ENCODE measurements at places on chromosomes 1 and 21.

GRCh38 chr21:44572959-44573583, 458 bp upstream of the KRTAP10-4 start:
- DNase-seq: no peak

- DNase-seq: no peak
Measured at GRCh38 chr1:36455386-36455785, 5.1 kb upstream of the OSCP1 start.

DNA sequence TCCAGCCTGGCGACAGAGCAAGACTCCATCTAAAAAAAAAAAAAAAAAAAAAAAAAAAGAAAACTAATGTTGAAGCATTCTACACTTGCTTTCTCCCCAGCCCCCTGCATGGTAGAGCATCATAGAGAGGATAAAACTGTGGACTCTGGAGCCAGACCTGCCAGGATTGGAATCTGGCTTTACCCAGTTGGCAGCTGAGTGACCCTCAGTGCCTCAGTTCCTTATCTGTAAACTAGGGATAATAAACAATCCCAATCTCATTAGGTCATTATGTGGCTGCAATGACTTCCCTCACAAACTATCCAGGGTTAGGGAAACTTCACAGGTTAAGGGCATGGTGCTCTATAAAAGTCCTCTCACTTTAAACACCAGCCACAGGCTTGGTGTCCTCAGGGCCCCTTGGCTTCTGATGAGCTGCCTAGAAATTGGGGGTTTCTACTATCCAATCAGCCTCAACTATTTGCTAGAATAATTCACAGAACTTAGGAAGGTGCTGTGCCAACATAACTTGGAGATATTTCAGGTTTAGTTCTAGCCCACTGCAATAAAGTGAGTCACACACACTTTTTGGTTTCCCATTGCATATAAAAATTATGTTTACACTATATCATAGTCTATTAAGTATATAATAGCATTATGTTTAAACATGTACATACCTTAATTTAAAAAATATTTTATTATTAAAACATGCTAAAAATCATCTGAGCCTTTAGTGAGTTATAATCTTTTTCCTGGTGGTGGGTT, 180.5 kb upstream of the B3GALT2 start:
- no peak for DNase-seq

DNA sequence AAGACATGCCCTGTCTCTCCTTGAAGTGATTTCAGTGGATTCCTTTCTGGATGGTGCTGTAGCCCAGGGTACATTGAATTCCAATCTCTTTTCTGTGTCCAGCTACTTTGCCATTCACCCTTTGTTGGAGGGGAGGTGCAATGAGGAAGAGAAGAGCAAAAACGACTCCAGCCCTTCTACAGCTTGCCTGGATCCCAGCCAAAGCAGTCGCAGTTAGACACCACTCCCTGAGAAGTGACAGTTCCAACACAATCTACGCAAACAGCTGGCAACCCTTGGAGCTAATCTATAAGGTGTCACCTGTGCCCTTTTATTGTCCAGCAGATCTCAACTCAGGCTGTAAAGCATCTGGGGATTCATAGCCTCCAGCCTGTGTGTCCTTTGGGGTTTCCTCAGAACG, 4.6 kb downstream of the CD244 start:
- DNase-seq: no peak

DNA sequence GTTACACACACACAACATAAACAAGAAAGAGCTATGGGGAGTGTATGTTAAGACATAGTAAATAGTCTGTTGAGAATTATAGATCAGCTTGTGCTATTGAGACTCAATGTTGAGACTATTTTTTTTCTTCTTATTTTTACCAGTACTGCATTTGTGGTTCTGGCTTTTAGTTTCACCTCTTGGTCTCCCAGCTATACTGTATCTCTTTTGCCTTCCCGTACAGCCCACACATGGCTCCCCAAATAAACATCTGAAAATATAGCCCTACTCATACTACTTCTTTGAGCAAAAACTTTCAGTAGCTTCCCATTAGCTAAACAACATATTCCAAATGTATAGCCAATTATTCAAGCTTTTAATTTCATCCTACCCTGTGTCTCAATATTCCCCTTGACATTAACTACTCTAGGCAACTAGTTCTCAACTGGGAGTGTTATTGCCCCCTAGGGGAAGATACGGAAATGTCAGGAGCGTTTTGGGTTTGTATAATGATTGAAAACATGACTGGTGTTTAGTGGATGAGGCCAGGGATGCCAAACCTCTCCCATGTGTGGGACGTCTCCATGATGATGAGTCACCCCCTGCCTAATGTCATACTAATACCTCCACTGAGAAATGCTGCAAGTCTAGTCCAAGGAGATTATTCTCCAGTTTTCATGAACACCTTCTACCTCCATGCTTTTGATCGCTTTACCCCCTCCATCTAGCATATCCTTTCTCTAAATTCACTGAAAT, 6.8 kb downstream of the RPE65 start:
- DNase-seq: no peak

- DNase-seq: no peak
Measured at GRCh38 chr1:20402585-20403422, 83.2 kb downstream of the CAMK2N1 start.

GRCh38 chr1:20185834-20186782, at the start of the genes PLA2G2C and UBXN10:
TSS of gene PLA2G2C (minus strand) at chr1:20186518. CDS start at chr1:20177363, 9,155 bp downstream.
TSS of gene UBXN10 (plus strand) at chr1:20186096. CDS start at chr1:20190562, 4,466 bp downstream.
- no peak for DNase-seq

DNA sequence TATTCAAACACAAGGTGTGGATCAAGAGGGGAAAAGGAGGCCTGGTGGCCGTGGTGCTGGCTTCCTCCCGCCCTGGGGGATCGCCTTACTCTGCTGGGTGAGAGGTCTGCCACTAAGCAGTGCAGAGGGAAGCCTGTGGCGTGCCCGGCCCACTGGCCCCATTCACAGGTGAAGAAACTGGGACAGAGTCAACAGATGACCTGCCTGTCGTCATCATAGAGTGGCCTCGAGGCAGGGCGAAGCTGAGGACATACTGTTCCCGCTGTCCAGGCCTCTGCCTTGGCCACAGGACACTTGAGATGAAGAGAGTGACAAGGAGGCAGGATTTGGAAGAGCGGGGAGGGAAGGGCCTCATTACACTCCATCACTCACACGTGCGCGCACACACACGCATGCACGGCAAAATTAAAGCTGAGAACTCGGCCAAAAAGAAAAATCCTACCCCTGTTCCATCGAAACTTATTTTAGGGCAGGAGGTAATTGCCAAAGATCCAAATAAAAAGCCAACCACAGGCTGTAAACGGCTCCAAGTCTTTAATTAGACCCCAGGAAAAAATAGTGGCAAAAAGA, 50.5 kb downstream of the CASZ1 start:
- DNase-seq: no peak

DNA sequence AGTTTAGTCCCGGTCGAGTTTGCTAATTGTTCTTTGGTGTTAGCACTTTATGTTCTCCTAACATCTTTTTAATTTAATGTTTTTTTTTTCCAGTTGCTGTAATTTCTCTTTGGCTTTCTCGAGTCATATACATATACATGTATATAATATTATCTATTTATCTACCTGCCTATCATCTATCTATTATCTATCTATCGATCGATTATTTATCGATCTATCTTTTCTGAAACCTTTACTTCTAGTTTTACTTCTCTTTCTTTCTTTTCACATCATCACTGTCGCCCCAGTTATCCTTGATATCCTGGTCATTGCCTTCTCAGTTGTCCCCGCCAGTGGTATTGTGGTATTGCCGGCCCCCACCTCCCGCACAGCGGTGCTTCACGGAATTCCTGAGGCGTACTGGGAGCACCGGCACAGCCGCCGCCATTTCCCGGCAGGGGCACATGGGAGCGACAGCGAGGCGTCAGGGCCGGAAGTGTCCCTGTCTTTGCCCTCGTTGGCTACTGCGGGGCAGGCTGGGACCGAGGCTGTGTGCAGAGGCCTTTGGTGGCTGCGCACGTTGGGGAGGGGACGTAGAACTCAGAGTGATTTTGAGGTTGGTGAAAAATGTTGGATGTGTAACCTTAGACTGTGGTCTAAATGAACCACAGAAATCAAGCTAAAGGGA, 101.1 kb downstream of the NUF2 start:
- DNase-seq: no peak

DNA sequence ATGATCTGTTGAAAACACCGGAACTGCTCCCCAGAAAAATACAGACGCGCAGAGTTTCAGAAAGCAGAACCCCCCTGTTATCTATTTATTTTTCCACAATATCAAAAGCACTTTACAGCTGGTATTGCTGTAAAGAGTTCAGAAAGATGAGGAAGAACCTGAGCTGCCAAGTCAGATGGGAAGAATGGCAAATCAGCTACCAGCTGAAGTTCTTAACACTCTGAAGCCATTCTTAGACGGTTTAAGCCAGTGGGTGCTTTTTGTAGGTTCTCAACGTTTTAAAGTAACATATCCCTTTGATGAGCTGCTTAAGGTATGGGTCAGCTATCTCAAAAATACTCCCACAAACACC, 714 bp upstream of the AKIRIN1 start:
- no peak for DNase-seq

DNA sequence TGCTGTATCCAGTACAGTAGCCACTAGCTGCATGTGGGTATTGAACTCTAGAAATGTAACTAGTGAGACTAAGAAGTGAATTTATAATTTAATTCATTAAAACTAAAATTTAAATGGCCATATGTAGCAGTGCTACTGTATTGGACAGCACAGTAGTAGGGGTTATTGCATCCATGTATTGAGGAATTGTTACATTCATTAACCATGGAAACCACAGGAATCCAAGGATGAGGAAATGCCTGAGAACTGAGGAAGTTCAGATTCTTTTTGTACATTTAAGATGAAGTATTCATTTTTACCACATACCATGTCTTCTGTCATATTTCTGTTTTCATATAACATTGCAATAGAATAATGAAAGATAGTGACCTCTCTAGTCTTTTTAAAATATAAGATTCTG, 2.6 kb downstream of the MTF2 start:
- no peak for DNase-seq

- DNase-seq: no peak
Measured at GRCh38 chr21:41832596-41833496, 46.3 kb downstream of the PRDM15 start.

- no peak for DNase-seq
Measured at GRCh38 chr1:236748268-236748870, 46.7 kb upstream of the MTR start.

DNA sequence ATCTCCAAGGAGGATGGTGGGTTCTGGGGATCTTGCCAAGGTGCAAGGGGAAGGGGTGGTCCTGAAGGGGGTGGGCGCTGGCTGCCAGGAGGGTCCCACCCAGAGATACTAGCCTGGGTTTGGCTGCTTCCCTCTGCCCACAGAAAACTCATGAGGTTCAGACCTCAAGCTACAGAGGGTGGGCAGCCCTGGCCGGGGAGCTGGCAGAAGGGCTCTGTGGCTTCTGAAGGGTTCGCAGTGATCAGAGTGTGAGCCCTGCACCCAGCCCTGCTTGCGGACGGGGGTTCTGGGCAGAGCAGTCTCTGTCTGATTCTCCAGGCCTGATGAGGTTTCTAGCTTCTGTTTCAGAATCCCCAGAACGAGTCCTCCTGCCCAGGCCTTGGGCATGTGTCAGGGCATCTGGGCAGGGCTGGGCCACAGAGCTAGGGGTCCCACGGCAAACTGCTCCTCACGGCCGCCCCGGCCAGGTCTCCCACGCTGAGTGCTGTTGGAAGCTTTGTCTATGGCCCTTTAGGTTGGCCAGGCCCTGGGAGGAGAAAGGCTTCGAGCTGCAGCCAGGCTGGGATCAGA, 635 bp upstream of the MMEL1 start:
- DNase-seq: no peak

DNA sequence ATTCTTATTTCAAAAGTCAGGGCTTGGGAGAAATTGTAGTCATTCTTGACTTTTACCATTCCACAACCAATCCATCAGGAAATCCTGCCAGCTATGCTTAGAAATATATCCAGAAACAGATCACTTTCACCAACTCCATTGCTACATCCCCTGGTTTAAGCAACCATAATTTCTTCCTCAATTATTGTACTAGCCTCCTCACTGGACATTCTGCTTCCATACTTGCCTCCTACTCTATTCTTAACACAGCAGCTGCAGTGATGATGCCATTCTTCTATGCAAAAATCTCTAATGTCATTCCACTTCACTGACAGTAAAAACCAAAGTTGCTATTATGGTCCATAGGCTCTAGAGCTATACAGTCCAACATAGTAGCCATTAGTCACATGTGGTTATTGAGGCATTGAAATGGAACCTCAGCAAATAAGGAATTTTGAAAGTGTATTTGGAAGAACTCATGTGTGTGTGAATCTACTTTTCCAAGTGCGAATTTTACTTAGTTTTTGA, 110.7 kb upstream of the KIAA0040 start:
- no peak for DNase-seq

DNA sequence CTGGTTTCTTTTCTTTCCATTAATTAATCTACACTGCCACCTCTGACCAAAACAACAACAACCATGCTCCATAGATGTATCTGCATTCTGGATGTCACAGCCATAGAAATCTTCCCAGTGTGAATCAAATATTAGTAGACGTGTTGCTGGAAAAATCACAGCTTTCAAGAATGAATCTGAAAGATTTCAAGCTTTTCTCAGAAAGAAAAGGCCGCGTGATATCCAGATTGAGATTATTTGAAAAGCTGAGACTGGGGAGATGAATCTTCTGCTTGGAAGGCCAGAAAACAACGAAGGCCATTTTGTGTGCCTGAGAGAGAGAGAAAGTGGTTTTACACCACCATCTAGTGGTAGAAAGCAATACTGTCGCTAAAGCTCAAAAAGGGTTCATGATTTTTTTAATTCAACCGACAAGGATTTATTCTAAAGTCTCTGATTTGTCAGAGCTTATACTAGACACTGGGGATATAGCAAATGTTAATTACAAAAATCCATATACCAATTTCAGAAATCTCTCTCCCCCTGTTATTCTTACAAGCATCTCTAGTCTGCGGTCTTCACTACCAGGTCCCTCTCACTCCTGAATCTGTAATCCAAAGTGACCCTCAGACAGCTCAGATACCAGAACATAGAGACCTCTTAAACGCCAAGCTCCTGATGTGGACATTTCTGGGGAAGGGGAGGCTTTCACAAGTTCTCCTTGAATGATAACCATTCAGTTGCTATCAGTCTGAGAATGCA, 87.5 kb upstream of the SGIP1 start:
- DNase-seq: no peak

DNA sequence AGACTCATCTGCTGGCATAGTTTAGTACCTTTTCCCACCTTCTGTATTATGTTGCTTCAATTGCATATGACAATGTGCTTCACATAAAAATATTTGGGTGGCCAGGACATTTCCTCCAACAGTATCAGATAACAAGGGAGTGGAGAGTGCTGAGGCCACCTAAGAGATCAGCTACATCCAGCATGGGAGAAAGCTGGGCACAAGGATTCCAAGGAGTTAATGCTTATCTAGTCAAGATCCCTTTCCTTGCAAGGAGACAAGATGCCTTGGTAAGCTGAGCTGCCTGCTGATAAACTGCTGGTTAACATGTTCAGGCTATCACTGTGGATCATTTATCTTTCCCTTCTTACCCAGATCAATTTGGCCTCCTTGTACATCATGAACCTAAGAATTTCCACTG, 5.4 kb downstream of the TACSTD2 start:
- DNase-seq: no peak

All from stimulated activated CD8-positive, alpha-beta memory T cell treated with anti-CD3 and anti-CD28 coated beads, Interleukin-2, amount 100 ng/mL, for 1 hour (primary cell).